Ovary (tissue), 10 donors: ENCODE measurements at places on chromosomes 5 and 9.

GRCh38 chr5:173895401-173896165 is 7.4 kb downstream of the CPEB4 start:
- DNase-seq: no peak

- DNase-seq: no peak
Measured at GRCh38 chr5:110376281-110376951, 350.1 kb downstream of the TMEM232 start.

GRCh38 chr9:91884153-91884552 is 65.9 kb downstream of the ROR2 start:
- no peak for DNase-seq

DNA sequence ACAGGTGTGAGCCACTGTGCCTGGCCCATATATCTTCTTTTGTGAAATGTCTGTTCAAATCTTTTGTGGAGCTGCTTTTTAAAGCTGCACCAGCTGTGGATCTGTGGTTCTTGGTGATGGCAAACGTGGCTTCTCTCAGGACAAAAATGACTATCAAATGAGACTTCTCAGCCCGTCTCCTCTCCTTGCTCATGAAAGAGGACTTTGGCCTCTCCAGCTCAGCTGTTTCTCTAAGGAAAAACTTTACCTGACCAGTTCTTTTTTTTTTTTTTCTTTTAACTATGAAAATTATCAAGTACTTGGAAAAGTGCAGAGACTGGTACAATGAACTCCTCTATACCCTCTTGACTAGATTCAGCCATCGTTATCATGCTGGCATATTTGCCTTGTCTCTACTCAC is 44.8 kb downstream of the RALGPS1 start:
- DNase-seq: no peak

- no peak for DNase-seq
Measured at GRCh38 chr9:72826996-72827949, 125.6 kb downstream of the ALDH1A1 start.

GRCh38 chr5:9454012-9454481 is 91.8 kb downstream of the SEMA5A start:
- no peak for DNase-seq

DNA sequence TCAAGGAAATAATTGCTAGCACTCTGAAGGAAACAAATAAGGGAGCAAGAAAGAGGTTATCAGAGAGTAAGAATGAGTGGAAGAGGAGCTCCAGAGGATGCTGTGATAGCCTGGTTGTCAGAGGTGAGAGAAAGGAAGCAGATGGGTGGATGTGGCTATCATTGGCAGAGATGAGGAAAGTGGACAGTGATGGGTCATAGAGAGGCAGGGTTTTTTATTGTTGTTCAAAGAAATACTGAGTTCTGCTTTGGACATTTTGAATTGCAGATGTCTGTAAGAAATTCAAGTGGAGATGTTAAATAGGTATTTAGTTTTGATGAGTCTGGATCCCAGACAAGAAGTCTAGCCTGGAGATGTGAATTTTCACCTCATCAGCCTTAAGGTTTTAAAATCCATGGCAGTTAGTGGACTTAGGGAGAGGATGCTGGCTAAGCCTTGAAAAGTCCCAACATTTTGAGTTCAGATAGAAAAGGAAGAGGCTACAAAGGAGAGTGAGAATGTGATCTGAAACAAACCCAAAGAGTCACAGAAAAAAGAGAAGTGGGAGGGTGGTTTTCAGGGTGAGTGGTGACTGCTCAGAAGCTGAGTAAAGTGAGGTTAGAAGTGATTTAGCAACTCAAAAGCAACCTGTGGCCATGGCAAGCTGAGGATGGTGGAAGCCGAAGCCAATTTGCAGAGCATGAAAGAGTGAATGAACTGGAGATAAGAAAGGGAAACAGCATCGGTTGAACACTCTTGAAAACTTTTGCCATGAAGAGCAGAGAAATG is 50.4 kb downstream of the PPIC start:
- no peak for DNase-seq

- DNase-seq: peak; percentile 48
Measured at GRCh38 chr5:4901924-4902323, 238.2 kb upstream of the ADAMTS16 start.
